ENCODE measurements at places on chromosomes 13 and 19.

DNA sequence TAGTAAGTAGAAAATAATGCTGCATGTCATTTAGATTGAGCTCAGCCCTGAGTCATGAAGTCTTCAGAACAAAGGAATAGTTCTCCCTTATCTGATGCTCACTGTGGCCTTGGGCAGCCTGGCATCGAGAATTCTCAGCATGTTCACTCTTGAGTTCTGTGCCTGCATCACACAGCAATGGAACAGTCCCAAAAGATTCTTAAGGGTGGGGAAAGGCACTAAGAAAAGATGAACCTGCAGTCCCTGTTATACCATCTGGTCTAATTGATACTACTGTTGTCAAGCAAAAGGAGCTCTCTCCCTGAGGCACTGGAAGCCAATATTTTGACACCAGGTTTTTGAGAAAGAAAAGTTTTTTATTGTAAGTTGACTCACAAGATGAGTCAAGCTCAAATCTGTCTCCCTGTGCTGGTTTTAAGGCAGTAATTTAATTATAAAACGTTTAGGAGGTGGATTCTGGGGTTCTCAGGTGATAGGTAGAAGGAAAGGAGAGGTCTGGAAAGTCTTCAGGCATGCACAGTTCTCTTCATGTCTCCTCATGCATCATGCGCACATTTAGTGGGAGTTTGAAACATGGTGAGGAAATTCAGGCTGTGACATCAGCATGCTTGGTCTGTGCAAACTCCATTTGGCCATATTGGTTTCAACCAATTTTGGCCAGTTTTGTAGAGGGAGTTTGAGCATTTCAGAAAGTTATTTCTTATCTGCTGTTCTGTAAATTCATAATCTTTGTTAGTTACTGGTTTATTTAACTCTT lies 38.1 kb upstream of the ZNF766 start:
- no peak for DNase-seq

DNA sequence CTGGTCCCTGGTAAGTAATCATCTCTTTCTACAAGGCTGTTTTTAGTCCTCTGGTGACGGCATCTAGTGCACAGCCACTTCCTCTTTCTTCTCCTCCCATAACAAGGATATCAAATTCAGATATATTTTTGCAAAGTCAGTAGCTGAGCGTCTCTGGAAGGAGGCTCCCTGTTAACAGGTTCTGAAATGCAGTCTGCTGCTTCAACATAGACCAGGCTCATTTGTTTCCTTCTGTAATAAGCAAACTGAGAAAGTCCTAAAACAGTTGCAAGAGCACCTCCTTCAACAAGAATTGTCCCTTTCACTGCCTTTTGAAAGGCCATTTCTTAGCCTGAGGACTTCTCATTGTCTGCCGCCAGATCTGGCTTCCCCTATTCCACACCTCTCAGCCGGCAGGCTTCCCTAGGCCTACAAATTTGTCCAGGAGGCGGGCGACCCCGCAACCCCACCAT lies 7.4 kb upstream of the ZSCAN5A start:
- DNase-seq = no peak

- no peak for DNase-seq
Measured at GRCh38 chr19:39379865-39380396, 11.0 kb downstream of the PAF1 start.

GRCh38 chr19:42552086-42553065 lies 24.1 kb upstream of the CEACAM1 start:
- peak; percentile 47 for DNase-seq

DNA sequence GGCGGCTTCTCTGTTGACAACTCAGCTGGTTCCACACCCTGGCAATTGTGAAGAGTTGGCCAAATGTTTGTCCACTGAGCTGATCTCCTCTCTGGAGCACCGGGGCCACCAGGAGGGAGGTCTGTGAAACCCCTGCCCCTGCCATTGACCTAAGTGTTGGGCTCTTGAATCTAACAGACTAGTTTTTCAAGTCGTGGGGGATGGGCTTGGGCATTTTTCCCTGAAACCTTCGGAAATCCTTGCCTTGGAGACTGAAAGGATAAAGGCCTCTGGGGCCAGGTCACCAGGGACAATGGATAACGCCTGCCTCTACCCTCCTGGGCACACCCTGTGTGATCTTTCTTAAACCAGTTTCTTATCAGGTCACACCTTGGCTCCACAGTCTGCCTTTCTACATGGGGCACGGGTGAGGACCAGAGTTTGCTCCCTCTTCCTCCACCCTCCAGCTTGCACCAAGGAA lies 881 bp downstream of the GEMIN7 start:
- DNase-seq = no peak

DNA sequence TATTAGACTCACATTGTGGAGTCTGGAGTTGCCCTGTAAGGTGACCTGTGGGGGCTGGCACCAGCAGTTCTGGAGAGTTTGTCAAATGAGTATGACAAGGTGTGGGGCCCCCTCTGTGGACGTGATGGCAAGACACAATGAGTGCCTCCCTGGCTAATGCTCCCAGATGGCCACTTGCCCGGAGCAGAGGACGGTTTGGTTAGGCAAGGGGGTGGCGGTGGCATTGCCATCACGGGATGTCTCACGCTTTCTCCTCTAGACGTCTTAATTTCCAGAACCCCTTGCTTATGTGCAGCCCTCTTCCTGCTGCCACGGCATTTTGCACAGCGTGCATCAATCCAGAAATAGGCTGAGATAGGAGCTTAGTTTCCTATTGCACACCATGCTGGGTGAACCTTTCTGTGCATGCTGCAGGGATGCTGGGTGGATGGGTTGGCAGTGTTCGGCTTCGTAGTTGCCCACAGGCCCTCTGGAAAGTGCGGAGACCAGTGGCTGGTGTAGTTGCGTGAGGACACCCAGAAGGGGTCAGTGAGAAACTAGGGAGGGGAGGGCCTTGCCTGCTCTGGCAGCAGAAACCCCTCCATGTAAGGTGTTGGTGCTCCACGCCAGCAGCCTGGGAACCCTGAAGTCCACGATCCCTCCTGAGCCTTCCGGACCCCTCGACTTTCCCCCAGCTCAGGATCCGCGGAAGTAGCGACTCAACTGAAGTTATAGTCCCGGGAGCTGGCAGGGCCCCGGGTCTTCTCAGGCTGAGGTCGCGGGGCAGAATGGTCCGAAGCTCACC lies 18.1 kb upstream of the LRP3 start:
- no peak for DNase-seq

- no peak for DNase-seq
Measured at GRCh38 chr13:74449811-74450524, 315.8 kb upstream of the KLF12 start.

DNA sequence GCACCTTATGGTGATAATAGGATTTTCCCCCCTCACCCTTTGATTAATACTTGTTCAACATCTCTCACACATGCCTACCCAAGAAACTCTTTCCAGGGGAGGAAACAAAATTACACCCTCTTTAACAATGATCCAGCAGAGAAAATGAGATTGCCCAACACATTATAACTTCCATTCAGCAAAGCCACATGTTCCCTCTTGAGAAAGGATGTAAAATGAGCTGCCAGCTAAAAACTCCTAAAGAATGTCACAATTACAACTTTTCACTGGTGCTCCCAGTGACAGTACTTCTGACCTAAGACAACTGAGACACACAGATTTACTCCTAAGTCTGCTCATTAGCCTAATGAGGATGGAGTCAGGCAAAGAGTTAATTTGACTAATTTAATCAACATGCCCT lies 621.4 kb downstream of the DIAPH3 start:
- no peak for DNase-seq

DNA sequence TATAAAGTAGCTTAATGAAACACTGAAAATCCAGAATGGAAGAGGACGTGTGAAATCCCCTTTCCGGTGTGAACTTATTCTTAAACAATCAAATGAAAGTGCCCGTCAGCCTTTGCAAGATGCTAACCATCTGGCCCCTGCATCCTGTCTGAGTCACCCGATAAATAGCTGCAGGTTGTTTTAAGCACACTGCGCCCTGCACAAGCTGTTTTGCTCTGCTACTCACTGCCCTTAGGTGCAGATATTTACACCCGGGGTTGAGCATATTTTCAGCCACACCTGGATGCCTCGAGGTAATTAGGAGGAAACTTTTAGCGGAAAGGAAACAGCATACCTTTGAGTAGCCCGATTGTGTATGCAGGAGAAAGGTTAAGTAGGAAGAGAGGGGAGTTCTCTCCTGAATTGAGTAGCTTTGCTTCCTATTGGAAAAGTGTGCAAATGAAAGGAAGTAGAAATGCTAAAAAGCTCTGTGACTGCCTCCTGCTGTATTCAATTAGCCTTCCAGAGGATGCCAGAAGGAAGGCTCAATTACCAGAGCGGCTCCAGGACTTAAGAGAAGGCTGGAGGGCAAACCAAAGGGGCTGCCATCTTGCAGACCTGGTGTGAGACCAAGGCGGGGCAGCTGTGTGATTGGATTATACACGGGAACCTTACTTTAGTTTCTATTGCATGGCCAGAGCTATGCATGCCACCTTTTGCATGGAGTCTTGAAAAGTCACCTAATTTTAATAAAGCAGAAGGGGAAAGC lies 42.5 kb downstream of the IRS2 start:
- DNase-seq = no peak

DNA sequence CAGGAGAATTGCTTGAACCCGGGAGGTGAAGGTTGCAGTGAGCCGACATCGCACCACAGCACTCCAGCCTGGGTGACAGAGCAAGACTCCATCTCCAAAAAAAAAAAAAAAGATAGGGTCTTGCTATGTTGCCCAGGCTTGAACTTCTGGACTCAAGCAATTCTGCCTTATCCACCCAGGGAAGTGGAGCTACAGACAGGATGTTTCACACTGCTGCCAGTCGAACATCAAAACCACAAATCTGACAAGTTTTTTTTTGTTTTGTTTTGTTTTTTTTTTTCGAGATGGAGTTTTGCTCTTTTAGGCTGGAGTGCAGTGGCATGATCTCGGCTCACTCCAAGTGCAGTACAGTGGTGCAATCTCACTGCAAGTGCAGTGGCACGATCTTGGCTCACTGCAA lies 10.8 kb downstream of the XPO4 start:
- no peak for DNase-seq

DNA sequence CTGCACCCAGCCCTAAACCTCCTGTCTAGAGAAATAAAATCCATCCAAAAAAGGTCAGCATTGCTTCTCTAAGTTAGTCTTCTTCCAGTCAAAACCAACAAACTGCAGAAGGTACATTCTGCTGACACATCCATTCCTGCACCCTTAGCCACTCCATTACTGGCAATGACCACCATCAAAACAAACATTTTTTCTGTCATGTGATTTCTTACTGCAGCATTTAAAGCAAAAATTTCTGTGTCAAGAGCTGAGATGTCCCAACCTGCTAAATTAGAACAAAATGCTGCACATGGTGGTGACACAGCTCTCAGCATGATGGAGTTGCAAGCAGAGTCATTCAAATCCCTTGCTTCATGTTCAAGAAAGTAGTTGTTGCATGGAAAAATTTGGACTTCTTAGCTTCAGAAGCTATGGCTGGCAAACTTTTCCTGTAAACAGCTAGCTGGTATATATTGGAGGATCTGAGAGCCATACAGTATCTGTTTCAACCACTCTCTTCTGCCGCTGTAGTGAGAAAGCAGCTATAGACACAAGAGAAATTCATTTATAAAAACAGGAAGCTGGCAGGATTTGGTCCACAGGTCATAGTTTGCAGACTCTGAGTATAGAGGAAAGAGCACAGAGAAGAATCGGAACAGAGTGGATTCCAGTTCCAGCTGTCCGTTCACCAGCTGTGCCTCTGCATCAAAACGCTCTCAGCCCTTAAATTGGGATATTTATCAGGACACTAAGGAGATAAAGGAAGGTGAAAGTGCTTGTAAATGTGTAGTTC lies 17.4 kb downstream of the RUBCNL start:
- DNase-seq = no peak

GRCh38 chr19:11373166-11373884 lies 1.1 kb upstream of the SWSAP1 start:
- peak; percentile 24 for DNase-seq

- DNase-seq = no peak
Measured at GRCh38 chr13:44967704-44968433, 21.4 kb downstream of the NUFIP1 start.

DNA sequence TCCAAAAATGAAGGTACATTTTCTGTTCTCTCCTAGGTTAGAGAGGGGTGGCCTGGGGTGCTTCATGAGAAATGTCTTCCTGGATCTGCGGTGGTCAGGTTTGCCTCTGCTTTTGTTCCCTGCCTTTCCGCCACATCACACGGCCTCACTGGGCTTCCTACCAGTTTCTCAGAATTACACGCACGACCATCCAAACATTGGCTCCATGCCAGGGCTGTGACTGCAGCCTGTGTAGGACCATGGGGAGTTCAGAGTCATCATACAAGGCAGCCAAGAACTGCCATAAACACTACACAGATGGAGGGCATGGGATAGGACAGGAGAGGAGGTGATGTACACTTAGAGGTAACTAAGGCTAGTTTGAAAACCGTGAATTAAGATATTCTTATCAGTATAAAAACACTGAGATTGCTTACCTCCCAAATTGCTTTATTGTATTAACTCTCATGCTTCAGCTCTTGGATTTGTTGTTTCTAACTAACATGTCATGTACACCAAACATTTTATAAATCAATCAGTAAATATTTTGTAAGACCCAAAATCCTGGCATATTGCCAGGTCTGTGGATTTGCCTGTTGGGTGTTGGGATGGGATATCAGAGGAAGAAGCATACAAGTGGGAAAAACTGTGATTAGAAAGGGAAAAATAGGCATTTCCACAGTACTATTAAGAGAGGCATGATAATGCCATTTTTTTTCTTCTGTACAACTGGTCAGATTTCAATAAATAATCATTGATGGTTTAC lies 45.2 kb downstream of the CDADC1 start:
- DNase-seq = no peak

DNA sequence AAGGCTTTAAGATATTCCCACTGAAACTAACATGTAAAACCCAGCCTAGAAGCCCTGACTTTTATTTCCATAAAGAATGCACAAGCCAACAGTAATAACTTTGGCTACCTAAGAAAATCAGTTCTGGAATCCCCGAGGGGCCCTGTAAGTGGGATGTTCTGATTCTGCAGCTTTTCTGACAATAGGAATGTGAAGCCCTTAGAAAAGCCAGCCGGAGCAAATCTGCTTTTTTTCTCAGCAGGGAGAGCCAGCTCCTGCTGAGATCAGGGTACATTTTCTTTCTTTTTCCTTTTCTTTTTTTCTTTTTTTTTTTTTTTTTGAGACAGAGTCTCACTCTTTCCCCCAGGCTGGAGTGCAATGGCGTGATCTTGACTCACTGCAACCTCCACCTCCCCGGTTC lies 8.0 kb upstream of the GARRE1 start:
- no peak for DNase-seq

- DNase-seq = no peak
Measured at GRCh38 chr19:30692879-30693503, 320.8 kb downstream of the ZNF536 start.

- DNase-seq = no peak
Measured at GRCh38 chr19:49559928-49560327, 20.4 kb downstream of the NOSIP start.

All from NCI-H526 treated with DMSO at 0.1 percent for 48 hours (cell line).